ENCODE measurements at places on chromosomes 12 and 14.

DNA sequence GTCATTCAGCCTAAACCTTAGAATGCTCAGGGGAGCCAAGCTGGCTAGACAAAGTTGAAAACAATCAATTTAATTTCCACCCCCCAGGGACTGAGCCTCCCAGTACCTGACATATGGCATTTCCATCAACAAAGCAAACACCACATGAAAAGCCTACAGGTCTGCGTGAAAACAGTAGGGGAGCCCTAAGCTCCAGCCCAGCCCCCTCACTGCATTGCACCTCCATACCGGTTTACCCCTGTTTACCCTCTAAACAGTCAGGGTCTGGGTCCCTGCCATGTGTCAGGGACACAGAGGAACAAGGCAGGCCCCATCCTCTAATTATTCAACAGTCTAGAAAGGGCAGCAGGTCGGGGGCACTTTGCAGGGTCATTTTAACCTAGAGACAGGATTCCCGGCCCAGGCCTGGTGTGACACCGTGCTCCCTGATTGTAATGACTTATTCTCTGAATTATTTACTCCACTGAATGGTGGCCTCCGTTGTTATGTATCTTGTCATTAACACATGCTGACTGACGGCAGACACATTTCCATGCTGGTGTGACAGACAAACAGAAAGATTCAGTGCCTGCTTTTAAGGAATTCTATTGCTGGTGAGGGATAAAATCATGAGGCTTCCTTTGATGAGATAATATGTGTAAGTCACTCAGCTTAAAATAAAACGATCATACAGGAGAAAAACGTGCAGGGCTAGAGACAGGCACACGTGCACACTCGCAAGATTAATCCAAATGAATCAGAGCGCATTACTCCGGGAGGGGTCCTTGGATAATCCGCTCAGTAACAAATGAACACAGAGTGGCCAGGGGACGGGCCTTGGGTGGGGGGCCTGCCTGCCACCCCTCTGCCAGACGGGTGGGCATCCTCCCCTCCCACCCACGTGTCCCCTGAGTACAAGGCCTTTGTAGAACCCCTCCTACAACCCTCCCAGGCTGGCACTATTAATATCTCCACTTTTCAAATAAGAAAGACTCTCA lies 23.2 kb downstream of the CCDC88C start:
- no peak for DNase-seq

GRCh38 chr14:59687663-59688062 lies 111.1 kb upstream of the CCDC175 start:
- no peak for DNase-seq

DNA sequence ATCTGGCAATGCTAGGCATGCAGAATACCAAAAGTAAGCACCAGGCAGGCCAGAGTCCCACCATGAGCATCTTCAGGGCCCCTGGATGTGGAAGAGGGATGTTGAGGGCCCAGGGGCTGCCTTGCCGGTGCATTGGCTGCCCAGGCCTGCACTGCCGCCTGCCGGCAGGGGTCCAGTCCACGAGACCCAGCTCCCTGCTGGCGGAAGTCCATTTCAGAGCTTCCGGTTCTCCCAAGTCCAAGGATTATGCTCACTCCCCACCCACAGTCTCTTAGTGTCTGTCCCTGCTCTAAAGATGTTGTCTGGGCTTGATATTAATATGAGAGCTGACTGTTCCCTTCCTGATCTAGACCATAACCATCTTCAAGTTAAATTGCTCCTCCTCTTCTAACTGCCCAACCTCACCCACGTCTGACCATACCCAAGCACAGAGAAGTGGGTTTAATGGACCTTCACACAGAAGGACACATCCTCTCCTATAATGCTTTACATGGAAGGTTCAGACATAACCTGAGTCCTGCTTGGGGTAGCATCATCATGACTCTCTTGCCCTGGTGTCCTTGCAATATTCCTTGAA lies 117.4 kb downstream of the DAD1 start:
- peak; percentile 73 for DNase-seq

- DNase-seq: no peak
These were observed 341.6 kb upstream of the FKBP4 start for GRCh38 chr12:2453076-2453760.

- DNase-seq: peak; percentile 85
These were observed 9.3 kb downstream of the KRAS start for GRCh38 chr12:25241167-25242020.

DNA sequence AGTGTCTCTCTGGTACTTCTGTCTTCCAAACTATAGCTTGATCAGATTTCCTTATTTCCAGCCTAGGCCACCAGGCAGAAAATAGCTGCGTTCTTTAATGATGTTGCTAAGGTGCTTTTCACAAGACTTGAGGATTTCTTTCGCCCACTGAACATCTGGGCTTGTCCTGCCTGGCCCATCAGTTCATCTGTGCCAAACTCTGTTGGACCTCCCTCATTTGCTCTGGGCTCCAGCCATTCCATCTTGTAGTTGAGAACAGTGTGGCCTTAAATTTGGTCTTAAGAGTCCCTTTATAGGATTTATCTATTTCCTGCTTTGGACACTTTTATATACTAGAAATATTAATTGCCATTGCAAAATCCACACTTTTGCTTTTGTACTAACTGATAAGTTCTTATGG lies 109.6 kb downstream of the TTLL5 start:
- DNase-seq: no peak

DNA sequence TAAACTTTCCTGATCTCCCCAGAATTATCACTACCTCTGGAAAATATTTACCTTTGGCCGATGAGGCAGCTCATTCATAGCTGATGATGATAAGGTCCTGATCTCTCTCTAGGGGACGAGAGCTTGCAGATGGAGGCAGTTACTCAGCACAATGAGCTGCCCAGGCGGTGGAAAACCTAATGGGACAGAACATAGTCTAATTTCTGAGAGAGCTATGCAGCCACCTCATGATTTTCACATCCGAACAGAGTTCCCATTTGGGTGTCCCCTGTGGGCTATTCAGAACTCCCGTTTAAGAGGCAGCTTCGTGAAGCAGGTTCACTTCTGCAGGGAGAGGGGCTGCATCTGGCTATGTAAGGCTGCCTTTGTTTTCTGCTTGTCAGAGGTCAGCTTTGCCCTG lies 724.6 kb upstream of the TMEM132C start:
- DNase-seq: no peak

GRCh38 chr14:66076176-66076575 lies 410.0 kb upstream of the CCDC196 start:
- DNase-seq: no peak

GRCh38 chr12:32451816-32452215 lies 52.5 kb downstream of the FGD4 start:
- no peak for DNase-seq

DNA sequence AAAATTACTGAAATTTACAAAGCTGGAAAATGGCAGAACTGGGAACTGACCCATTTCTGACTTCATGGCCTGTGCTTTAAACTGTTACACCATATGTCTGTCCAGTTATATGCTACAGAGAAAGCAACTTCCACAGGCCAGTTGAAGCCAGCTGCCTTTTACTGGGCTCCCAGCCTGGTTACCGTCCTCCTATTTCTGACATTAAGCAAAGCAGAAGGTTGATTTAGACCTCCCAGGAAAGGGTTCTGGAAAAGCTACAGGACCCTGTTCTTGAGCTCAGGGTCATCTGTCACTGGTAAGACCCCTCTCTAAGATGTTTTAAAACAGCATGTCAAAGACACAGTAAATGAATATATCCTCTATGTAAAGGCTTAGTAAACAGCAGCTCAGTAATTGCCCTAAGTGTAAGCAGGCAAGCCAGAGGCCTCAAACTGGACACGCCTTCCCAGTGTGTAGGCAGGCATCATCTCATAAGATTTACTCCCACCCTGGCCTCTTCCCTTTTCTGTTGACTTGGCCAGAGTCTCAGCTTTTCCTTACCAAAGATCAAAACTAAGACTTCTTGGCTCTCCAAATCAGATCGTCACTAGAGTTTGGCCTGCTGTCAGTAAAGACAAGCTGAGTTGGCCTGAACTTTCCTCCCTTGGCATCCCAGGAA lies 55.4 kb upstream of the RNU6-8 start:
- no peak for DNase-seq

- no peak for DNase-seq
These were observed 69.2 kb downstream of the ANKRD9 start for GRCh38 chr14:102440392-102440791.

GRCh38 chr12:6837370-6838060 lies 3.2 kb upstream of the GNB3 start:
- no peak for DNase-seq

- DNase-seq: no peak
These were observed 27.8 kb upstream of the BDKRB2 start for GRCh38 chr14:96176811-96177211.

DNA sequence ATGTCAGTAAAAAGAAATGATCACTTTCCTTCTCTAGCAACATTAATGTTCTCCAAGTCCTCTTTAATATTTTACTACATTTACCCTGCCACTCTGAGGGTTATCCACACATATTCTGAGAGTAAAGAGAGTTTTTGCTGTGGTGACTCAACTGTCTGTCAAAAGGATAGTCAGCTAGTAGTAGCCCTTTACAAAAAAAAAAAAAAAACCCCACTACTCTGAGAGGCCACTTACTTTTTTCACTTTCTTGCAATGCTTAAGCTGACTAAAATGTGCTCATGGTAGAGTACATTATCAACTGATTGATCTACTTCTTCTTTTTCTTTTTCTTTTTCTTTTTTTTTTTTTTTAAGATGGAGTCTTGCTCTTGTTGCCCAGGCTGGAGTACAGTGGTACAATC lies 27.6 kb upstream of the PPM1A start:
- DNase-seq: no peak

GRCh38 chr14:85040046-85040685 lies 489.8 kb upstream of the FLRT2 start:
- DNase-seq: no peak

DNA sequence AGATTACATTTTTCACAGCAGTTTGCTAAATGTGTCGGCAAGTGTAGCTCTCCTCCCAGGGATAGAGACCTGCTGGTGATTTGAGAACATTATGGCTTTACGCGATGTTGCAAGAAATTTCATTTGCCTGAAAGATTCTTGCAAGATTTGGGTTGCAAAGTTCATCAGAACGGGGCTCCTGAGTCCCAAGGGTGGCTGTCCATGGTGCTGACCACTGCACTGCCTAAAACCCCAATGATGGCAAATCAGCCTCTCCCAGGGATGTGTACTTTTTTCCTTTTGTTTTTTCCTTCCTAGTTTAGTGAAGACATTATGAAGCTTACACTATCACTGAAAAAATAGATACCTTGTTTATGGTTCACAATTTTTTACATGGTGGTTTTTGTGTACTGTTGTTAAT lies 85.4 kb downstream of the WSCD2 start:
- peak; percentile 62 for DNase-seq

DNA sequence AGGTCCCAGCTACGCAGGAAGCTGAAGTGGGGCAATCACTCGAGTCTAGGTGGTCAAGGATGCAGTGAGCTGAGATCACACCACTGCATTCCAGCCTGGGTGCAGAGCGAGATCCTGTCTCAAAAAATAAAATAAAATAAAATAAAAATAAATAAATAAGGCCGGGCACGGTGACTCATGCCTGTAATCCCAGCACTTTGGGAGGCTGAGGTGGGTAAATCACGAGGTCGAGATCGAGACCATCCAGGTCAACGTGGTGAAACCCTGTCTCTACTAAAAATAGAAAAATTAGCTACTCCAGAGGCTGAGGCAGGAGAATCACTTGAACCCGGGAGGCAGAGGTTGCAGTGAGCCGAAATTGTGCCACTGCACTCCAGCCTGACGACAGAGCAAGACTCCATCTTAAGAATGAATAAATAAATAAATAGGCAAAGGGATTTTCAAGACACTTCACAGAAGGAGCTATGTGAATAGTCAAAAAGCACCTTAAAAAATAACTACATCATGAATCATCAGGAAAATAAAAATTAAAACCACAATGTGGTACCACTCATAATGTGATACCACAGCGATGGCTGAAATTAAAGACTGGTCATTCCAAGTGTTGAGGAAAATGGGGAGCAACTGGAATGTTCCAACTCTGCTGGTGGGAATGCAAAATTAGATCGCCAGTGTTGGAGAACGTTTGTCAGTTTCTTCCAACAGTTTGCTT lies 92.9 kb upstream of the TBX3 start:
- no peak for DNase-seq

DNA sequence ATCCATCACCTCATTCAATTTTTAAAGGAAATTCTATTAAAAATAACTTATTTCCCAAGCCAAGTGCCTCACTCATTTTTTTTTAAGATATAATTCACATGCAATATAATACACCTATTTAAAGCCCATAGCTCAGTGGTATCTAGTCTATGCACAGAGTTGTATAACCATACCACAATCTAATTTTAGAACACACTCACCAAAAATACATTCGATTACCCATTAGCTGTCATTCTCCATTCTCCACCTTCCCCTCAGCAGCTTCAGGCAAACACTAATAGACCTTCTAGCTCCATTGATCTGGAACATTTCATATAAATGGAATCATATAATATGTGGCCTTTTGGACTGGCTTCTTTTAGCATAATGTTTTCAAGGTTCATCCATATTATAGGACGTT lies 49.5 kb downstream of the CLMN start:
- DNase-seq: peak; percentile 91

GRCh38 chr12:83859021-83859420 lies 1053.6 kb downstream of the SLC6A15 start:
- no peak for DNase-seq

- no peak for DNase-seq
These were observed 65.9 kb downstream of the RERG start for GRCh38 chr12:15155271-15155670.

- peak; percentile 84 for DNase-seq
These were observed 479 bp downstream of the GPR135 start for GRCh38 chr14:59464486-59465315.

DNA sequence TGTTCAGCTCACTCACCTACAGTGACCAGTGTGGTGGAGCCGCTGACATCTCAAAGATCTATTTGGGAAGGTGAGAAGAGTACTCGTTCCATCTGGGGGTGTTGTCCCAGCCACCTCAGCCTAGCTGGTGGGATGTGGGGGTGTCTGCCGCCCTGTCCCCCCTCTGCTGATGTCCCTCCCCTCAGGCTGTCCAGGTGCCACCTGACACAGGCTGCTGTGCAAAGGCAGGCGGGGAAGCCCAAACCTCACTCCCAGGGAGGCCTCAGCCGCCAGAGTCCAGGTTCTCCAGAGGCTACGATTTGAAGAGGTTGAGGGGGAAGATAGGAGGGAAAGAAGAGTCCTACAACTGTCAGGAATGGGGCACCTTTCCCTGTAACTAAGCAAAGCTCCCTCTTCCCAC lies 51.3 kb upstream of the FKBP4 start:
- no peak for DNase-seq
